Activated CD8-positive, alpha-beta memory T cell treated with anti-CD3 and anti-CD28 coated beads, Interleukin-2, amount 10 ng/mL, durations not matched to agents 7 days and 5 days (primary cell): ENCODE measurements at places on chromosomes 13 and 19. TPM values are rescaled to one million over a fixed set of nuclear protein-coding genes. Genes with fewer than 3 reads are reported as not detected.

DNA sequence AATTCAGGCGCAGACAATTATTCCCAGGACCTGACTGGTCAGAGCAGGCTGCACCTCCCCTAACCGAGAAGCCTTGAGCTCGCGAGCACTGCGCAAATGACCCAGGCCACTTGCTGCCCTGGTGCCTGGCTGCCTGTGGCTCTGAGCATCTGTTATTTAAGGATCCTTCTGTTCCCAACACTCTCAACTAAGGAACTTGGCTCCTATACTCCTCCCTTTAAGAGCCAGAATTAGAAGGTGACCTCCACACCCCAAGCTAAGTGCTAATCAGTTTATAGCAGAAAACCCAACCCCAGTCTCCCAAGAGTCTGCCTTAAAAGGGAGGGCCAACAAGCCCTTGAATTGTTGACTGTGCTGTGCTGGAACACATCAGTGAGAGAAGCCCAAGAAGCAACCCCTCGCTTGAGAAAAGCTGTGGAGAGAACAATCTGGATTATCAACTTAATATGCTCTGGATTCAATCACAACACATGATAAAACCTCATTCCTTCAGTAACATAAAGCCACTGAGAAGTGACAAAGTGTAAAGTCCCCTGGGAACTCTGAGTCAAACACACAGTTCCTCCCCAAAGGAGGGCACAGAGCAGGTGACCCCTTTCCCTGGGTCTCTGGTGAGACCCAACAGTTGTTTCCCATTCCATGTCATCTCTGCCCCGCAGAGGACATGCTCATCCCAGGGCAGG, 14.6 kb downstream of the AKAP8L start:
- DNase-seq, result no peak

DNA sequence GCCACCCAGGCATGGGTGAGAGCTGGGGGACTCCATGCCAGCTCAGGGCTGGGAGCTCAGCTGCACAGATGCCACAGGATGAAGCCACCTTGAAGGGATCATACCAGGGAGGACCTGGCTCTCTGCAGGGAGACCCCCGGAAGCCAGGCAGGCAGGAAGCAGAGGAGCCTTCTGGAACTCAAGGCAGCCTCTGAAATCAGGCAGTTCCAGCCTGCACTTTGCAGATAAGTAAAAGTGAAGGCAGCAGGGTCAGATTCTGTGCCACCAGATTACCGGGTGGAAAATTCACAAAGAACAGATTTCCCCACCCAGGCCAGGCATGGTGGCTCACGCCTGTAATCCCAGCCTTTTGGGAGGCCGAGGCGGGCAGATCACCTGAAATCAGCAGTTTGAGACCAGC, 2.5 kb downstream of the TMEM259 start:
- no peak for DNase-seq

DNA sequence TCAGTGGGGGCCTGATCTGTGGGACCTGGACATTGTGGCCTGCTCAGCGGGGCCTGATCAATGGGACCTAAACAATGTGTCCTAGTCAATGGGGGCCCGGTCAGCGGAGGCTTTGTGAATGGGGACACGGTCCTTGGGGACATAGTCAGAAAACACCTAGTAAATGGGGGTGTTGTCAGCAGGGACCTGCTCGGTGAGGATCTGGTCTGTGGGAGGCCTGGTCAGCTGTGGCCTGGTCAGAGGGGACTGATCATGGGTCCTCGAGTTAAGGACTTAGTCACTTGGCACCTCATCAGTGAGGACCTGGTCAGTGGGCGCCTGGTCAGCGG, 44.5 kb upstream of the TPM4 start:
- DNase-seq, result no peak

DNA sequence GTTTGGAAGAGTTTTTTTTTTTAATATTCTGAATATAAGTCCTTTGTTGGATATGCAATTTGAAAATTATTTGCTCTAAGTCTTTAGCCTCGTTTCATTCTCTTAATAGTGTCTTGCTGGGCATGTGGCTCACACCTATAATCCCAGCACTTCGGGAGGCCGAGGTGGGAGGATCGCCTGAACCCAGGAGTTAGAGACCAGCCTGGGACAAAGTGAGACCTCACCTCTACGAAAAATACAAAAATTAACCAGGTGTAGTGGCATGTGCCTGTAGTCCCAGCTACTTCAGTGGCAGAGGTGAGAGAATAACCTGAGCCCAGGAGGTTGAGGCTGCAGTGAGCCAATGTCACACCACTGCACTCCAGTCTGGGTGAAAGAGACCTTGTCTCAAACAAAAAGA, 87.3 kb upstream of the UBAC2 start:
- no peak for DNase-seq

- DNase-seq, result no peak
Measured at GRCh38 chr19:29499921-29500590, 25.7 kb upstream of the VSTM2B start.

- no peak for DNase-seq
Measured at GRCh38 chr19:7874076-7874896, at the start of gene PRR36. Gene PRR36, minus strand, starts transcription at chr19:7874390. Its CDS starts 701 bp downstream, at chr19:7873689.

DNA sequence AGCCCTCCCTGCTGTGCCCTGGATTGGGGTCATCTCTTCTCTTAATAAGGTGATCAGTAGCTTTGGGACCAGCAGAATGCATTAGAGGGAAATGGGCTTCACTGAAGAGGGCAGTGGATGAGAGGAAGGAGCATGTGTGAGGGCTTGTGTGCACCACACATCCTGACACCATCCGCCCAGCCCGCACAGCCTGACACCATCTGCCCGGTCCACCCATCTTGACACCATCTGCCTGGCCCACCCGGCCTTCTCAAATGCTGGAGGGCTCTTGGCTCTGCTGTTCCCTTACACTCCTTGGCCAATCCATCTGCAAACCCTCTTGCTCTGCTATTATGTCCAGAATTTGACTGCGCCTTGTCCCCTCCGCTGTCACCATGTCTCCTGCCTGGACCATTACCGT, 41.8 kb downstream of the BICRA start:
- DNase-seq, result no peak

DNA sequence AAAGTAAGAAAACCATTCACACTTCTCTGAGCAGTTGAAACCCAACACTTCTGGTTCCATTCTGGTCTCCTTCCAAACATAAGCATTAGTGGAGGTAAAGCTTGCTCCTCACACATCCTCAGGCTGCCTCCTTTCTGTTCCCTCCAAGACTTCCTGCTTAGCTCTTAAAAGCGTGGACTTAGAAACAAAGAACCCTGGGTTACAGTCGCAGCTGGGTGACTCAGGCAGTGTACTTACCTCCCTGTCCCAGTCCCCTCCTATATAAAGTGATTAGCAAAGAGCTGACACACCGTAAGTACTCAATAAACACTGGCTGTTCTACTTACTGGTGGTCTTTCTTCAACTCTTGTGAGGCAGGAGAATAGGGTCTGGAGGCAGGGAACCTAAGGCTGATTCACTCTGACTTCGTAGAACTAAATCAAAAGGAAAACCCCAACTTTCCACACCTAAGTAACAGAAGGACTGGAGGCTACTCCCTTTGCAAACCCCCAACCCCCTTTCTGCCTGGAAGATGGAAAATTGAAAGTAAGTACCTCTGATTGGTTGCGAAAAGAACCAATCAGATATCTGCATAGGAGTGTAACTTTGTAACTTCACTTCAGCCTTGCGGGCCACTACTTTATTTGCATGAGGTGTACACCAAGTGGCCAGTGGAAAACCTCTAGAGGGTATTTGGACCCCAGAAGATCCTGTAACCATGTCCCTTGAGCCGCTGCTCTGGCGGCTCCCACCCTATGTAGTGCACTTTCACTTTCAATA, 165.4 kb downstream of the SUCLA2 start:
- DNase-seq, result no peak

- DNase-seq, result no peak
Measured at GRCh38 chr13:49370371-49370770, 73.5 kb downstream of the CAB39L start.

- no peak for DNase-seq
Measured at GRCh38 chr13:112706171-112706570, 16.3 kb downstream of the ATP11A start.

The CILP2 gene
- total RNA-seq, result 0.15 TPM

The MTUS2 gene
- total RNA-seq, result not detected

The PABPC3 gene
- 0.52 TPM for total RNA-seq

The PRTN3 gene
- total RNA-seq, result not detected

The MBD3L2B gene
- total RNA-seq, result not detected
